ENCODE measurements at places on chromosomes 5 and 9. TPM values are rescaled to one million over a fixed set of nuclear protein-coding genes. Genes with fewer than 3 reads are reported as not detected.
A peak's percentile ranks its signal among the peaks of the same experiment; 100 is the strongest.

GRCh38 chr5:173901705-173902104 lies 13.6 kb downstream of the CPEB4 start:
- DNase-seq: no peak

DNA sequence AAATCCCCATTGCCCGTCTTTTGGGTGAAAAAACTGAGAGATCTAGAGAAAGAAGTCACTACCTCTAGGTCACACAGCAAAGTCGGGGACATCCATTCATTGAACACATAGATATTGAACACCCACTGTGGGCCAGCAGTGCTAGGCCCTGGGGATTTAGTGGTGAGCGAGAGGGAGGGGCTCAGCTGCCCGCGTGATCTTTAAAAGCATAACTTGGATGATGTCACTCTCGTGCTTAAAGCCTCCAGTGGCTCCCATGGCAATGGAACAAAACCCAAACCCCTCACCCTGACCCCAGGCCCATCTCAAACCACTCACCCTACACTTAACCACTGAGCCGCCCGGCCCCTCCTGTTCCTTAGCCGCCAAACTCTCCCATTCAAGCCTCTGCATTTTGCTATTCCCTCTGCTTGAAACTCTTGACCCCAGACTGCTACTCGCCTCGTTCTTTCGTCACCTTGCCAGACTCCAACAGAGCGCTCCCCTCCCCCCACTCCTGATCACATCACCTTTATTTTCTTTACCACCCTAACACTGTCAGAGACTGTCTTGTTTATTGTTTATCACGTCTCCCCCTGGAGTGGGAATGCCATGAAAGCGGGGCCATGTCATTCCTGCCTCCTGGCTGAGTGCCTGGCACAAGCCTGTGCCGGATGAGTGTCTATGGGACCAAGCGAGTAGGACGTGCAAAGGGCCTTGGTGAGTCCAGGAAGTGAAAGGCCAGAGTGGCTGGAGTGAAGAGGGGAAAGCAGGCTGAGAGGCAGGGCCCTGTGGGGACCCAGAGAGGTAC lies 710 bp upstream of the PIP5KL1 start:
- DNase-seq: peak; percentile 56

Gene MOB3B
- total RNA-seq: 1.5 TPM

GRCh38 chr9:131391504-131391903 lies 2.4 kb upstream of the PRRC2B start:
- DNase-seq: no peak

Gene ORM2
- total RNA-seq: not detected

DNA sequence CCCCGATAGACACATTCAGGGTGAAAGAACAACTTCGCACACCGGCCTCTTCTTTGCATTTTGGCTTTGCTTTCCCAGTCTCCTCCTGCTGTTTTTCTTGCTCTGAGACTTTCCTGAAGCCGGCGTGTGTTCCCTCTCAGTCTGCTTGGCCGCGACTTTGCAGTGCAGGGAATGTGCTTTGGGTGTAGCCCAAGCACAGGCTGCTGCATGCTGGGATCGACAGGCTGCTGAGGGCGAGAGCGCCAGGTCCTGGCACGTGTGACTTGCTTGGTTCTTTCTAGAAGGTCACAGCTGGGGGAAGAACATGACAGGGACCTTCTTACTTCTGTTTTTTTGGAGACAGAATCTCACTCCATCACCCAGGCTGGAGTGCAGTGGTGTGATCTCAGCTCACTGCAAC lies 40.6 kb downstream of the TENT4A start:
- DNase-seq: no peak

Gene HAVCR1
- total RNA-seq: not detected

Gene SPINK6
- total RNA-seq: not detected

DNA sequence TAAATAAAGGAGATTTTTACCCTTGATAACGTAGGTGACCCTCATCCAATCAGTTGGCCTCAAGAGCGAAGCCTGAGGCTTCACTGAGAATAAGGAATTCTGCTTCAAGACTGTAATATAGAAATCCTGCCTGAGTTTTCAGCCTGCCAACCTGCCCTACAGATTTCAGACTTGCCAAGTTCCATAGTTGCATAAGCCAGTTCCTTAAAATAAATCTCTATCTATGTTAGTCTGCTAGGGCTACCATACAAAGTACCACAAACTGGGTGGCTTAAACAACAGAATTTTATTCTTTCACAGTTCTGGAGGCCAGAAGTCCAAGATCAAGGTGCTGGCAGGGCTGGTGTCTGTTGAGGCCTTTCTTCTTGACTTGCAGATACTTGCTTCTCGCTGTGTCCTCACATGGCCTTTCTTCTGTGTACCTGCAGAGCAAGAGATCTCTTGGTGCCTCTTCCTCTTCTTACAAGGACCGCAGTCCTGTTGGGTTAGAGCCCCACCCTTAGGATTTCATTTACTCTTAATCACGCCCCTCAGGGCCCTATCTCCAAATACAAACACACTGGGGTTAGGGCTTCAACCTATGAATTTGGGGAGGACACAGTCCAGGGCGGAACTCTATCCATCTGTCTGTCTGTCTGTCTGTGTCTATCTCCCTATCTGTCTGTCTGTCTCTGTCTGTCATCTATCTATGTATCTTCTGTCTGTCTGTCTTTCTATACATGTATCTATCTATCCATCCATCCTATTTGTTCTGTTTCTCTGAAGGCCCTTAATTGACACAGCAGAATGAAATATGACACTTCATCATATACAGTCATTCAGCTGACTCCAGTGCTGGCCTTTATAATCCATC lies 17.0 kb upstream of the CMBL start:
- no peak for DNase-seq

Gene TRIM36
- 0.19 TPM for total RNA-seq

DNA sequence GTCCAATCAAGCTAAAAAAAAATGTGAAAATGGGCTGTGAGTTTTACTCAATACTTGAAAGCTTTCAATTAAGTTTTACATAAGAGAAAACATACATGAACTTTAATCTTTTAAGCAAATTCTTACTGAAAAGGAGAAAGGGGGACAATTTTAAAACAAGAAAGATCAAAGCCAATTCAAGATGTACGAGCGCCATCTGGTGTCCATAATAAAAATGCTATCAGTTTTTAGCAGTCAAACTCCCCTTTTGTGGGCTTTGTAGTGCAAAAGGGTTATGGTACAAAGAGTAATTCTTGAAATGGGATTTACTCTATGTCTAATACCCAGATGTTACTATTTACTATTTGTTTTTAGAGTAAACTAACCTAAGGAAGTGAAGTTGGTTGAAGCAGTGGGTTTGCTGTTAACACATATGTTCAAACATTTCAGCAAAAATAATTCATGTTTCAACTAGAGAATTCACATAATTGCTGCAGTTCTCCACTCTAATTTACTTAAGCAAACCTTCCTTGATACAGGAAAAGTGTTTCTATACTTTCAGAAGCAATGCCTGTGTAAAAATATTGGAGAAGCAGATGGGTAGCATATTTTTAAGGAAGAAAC lies 228.2 kb upstream of the TYRP1 start:
- no peak for DNase-seq

Gene CA9
- total RNA-seq: 0.30 TPM

DNA sequence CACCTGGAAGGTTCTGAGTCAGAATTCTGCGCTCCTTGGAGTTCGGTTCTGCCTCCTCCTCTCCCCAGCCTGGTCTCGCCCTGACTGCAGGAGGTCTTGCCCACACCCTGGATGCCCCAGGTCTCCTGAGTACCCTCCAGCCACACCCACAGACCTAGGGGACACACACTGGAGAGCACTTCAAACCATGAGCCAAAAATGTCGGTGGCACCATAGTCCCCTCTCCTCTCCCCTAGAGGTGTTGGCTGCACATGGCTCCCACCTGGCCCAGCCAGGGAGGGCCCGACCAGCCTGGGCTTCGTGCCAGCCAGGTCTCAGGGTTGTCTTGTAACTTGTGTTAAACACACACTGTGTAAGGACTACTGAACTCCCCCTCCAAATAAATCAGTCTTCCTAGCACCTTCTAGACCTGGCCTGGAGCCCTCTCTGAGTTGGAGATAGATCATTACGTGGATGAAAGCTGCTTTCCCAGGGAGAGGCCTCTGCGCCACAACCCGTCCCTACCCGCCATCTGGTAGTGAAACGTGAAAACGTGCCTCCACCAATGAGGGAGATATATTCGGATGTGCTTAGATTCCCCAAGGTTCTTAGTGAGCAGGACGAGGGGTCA lies 49.9 kb upstream of the CTSL start:
- DNase-seq: no peak
